ENCODE measurements at places on chromosomes 13 and 19.

DNA sequence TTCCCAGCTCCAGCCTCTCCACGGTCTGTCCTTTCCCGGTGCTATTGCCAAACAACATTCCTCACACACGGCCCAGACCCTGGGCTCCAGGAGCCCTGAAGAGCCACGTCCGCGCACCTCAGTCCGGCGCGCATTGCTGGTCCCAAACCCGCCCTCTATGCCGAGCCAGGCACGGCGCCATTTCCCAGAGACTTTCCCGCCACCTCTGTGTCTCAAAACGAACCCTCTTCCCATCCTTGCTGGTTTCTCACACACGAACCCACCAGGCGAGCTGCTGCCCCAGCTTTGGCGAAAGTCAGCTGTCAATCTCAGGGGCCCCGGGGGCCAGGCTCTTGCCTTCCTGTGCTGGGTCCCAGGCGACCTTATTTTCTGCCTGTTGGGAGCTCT lies 28.0 kb upstream of the F7 start:
- DNase-seq: no peak

- DNase-seq: no peak
Measured at GRCh38 chr13:113022391-113022744, 53.4 kb downstream of the MCF2L start.

DNA sequence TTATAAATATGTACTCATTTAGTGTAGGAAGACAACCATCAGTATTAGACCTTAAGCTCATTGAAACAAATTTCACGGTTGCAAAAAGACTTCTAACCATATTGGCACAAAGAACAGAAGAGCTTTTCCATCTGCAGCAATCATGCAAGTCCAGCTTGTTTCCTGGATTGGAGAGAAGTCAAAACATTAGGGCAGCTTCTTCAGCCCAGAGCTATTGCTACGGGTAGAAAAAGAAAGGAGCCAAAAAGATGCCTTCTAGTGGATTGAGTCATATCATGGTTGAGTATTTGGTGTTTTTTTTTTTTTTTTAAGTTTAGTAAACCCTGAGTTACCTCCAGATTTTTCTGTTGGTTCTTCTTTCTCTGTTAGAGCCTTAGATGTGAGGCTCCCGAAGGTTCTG lies 99.8 kb downstream of the WDFY2 start:
- no peak for DNase-seq

GRCh38 chr13:98237331-98237730 lies 60.3 kb upstream of the RNF113B start:
- DNase-seq: no peak

DNA sequence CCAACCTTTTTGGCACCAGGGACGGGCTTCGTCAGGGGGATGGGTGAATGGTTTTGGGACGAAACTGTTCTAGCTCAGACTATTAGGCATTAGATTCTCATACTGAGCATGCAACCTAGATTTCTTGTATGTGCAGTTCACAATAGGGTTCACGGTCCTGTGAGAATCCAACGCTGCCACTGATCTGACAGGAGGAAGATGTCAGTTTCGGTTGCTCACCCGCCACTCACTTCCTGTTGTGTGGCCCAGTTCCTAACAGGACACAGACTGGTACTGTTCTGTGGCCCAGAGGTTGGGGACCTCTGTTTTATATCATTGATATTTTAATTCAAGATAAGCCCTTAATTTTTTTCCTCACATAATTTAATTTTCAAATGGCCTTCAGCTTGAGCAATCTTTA lies 26.7 kb upstream of the TDRD3 start:
- no peak for DNase-seq

GRCh38 chr13:110971486-110971885 lies 56.6 kb upstream of the ANKRD10 start:
- DNase-seq: no peak

Data from activated CD8-positive, alpha-beta memory T cell treated with anti-CD3 and anti-CD28 coated beads for 4 hours (primary cell).